ENCODE measurements at places on chromosomes 12 and 14. TPM values are rescaled to one million over a fixed set of nuclear protein-coding genes. Genes with fewer than 3 reads are reported as not detected.

- no peaks in the 10 kb centered on the region for H3K4me1 ChIP-seq
- DNase-seq = no peak
- H3K27ac ChIP-seq = no peak overlapping the region
- H3K4me3 ChIP-seq = no peak overlapping the region
These were observed 22.1 kb downstream of the OR10P1 start for GRCh38 chr12:55658635-55659391.

GRCh38 chr14:104636131-104636530 is 31.6 kb upstream of the TMEM179 start:
- DNase-seq = no peak
- no peaks in the 10 kb centered on the region for H3K27me3 ChIP-seq
- no peak overlapping the region for H3K27ac ChIP-seq
- no peaks in the 10 kb centered on the region for H3K4me1 ChIP-seq
- no peaks in the 10 kb centered on the region for H3K36me3 ChIP-seq
- no peak overlapping the region for H3K4me3 ChIP-seq

DNA sequence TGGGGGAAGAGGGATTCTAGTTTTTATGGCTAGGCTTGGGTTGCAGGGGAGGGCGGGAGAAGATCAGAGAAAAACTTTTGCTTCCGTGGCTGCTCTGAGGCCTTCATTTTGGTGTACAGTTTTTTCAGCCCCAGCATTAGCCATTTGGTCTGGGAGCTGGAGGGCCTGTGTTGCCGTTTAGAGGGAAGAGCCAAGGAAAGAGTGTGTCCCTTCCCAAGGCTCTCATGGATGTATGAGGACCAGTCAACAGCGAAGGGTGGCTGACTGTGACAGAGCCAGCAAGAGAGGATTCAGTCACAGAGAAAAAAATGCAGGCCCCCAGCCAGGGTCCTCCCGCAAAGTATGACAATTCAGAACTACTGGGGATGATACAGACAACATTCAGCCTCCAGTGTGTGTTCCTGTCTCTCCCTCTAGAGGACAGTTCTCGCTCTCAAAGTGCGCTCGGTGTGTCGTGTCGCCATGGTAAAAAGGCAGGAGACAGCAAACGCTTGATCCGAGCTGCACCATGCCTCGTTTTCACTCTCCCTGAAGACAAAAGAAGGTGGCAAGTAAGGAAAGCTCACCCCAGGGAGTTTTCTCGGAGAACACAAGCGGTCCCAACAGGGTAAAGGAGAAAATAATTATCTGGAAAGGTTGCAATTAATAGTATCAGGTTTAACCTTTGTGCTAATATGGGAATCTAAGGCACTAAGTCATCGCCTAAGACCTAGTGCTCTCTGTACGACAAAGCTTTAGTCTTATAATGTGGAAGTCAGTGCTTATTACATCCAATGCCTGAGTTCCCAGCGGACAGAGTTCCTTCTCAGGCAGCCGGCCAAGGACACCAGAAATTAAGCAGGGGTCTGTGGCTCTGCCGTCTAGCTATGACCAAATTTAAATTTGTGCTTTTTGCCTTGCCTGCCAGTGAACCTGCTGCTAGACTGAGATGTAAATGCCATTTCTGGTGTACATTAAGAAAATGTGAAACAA is 157.3 kb upstream of the PLXNC1 start:
- no peaks in the 10 kb centered on the region for H3K27me3 ChIP-seq
- DNase-seq = no peak
- H3K36me3 ChIP-seq = no peaks in the 10 kb centered on the region
- no peak overlapping the region for H3K4me3 ChIP-seq
- H3K27ac ChIP-seq = no peak overlapping the region

- no peaks in the 10 kb centered on the region for H3K27me3 ChIP-seq
- no peaks in the 10 kb centered on the region for H3K4me1 ChIP-seq
- no peak for DNase-seq
- no peak overlapping the region for H3K4me3 ChIP-seq
These were observed 68.2 kb downstream of the SRGAP1 start for GRCh38 chr12:63912651-63913050.

GRCh38 chr12:51187370-51187987 is 14.5 kb upstream of the TFCP2 start:
- DNase-seq = no peak
- H3K27ac ChIP-seq = no peak overlapping the region
- no peaks in the 10 kb centered on the region for H3K27me3 ChIP-seq
- no peak overlapping the region for H3K4me3 ChIP-seq

GRCh38 chr14:29454026-29454693 is 473.5 kb downstream of the PRKD1 start:
- H3K4me3 ChIP-seq = no peak overlapping the region
- H3K4me1 ChIP-seq = no peaks in the 10 kb centered on the region
- no peaks in the 10 kb centered on the region for H3K36me3 ChIP-seq
- H3K27ac ChIP-seq = no peak overlapping the region
- no peak for DNase-seq
- H3K27me3 ChIP-seq = no peaks in the 10 kb centered on the region

DNA sequence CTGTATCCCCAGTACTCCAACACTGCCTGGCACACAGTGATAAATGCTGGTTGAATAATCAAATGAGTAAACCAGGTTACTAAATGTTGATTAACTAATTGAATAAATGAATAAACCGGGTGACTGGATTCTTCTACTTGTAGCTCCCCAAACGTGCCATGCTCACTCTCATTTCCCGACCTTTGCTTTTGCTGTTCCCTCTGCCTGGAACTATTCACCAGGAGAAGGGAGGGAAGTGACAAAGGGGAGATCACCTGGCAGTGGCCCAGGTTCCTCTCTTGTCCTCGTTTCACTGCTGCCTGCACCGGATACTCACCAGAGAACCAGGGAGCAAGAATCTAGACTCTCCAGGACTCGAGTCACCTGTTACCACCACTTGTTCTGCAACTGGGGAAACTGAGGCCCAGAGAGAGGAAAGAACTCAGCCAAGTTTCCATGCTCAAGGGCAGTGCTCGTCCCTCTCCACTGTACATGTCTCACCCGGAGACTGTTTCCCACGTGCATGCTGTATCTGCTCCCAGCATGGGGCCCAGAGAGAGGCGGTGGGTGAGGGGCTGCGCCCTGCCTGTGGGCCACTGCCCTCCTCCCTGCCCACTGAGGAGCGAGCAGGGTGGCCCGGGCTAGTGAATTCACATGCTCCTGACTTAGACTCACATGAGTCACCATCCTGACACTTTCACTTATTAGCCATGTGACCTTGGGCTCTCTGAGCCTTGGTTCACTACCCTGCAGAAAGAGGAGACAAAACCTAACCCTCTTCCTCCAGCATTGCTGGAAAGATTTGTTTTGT is 17.7 kb upstream of the POP5 start:
- no peak overlapping the region for H3K27ac ChIP-seq
- no peak overlapping the region for H3K4me3 ChIP-seq
- no peaks in the 10 kb centered on the region for H3K36me3 ChIP-seq
- H3K4me1 ChIP-seq = no peaks in the 10 kb centered on the region
- H3K27me3 ChIP-seq = no peaks in the 10 kb centered on the region

DNA sequence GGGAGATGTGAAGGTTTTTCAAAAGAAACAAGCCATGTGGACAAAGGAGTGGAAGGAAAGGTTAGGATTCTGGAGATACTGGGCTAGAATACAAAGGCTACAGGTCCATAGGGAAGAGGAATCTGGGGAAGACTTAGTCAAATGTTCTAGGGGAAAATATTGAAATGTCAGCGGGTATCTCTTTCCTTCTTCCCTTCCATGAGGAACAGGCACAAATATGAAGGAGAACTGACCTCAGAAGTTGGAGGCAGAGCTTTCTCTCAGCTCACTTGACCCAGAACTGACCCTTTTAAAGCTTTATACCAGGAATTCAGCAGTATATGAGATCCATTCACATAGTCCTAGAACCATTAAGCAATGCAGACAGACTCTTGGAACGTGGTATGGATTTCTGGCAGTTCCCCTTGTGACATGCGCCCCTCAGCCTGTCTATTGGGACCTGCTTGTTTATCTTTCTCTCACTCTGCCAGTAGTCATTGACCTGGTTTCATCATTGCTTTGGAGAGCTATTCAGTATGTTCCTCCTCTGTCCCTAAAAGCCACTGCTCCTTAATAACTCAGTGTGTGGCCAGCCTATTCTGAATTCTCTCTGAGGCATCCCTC is 43.0 kb upstream of the GSG1 start:
- H3K4me3 ChIP-seq = no peak overlapping the region
- peaks cover 9% of the 10 kb centered on the region for H3K4me1 ChIP-seq
- no peaks in the 10 kb centered on the region for H3K27me3 ChIP-seq
- H3K36me3 ChIP-seq = no peaks in the 10 kb centered on the region

- no peak for DNase-seq
- no peaks in the 10 kb centered on the region for H3K4me1 ChIP-seq
- H3K4me3 ChIP-seq = no peak overlapping the region
- no peaks in the 10 kb centered on the region for H3K36me3 ChIP-seq
- no peaks in the 10 kb centered on the region for H3K27me3 ChIP-seq
- no peak overlapping the region for H3K27ac ChIP-seq
These were observed 22.4 kb upstream of the FBRSL1 start for GRCh38 chr12:132467511-132467910.

DNA sequence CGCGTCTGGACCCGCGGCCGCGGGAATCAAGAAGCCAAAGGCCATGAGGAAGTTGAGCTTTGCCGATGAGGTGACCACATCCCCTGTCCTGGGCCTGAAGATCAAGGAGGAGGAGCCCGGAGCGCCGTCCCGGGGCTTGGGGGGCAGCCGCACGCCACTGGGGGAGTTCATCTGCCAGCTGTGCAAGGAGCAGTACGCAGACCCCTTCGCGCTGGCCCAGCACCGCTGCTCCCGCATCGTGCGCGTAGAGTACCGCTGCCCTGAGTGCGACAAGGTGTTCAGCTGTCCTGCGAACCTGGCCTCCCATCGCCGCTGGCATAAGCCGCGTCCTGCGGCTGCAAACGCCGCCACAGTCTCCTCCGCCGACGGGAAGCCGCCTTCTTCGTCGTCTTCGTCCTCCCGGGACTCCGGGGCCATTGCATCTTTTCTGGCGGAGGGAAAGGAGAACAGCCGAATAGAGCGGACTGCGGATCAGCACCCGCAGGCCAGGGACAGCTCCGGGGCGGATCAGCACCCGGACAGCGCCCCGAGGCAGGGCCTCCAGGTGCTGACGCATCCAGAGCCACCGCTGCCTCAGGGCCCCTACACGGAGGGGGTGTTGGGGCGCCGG is 1.0 kb downstream of the INSM2 start:
- peaks cover 28% of the 10 kb centered on the region for H3K4me1 ChIP-seq
- peaks cover 36% of the 10 kb centered on the region for H3K27me3 ChIP-seq
- H3K4me3 ChIP-seq = no peak overlapping the region
- no peaks in the 10 kb centered on the region for H3K36me3 ChIP-seq

DNA sequence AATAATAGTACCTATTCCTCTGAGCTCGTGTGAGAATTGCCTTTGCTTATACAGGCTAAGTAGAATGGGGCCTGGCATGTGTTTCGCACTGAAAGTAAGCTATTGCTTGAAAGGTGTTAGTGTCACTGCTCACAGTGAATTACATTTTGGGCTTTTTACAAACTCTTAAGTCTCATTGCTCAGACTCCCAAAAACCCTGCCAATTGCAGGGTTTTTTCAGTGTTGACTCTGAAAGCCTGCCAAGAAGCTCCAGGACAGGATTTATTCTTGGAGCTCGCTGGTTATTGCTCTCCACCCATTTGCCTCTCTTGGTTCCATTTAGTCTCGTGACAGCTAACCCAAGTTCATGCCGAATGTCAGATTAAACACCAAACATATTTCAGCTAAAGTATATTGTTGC is 39.8 kb downstream of the NOPCHAP1 start:
- H3K27me3 ChIP-seq = no peaks in the 10 kb centered on the region
- peak; percentile 83 for DNase-seq
- no peaks in the 10 kb centered on the region for H3K4me1 ChIP-seq
- H3K4me3 ChIP-seq = no peak overlapping the region
- H3K36me3 ChIP-seq = peaks cover 2% of the 10 kb centered on the region

DNA sequence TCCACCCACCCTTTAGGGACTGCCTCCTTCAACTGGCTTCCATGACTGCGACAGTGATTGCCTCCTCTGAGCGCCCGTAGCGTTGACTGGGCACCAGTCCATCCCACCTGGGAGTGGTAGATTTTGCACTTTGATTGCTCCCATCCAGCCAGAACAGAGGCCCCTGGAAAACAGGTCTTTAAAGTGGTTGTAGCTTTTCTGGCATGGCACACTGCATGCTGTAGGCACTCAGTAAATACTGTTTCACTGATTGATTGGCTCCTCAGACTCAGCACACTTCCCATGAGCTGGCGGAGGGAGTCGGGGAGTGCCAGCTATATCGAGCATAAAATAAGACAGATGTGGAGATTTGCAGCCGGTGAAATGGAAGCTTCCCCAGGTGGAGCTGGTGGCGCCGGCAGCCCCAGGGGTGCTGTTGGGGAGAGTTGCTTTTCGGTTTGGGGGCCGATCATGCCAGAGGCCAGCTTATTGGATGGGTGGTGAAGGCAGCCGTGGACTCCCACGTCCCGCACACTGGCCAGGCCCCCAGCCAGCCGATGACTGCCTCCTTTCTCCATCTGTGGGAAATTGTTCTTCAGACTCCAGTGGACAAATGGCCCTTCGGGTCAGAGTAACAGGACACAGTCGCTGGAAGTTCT is 200.2 kb downstream of the TSPAN9 start:
- no peak overlapping the region for H3K4me3 ChIP-seq
- H3K27me3 ChIP-seq = no peaks in the 10 kb centered on the region
- H3K4me1 ChIP-seq = no peaks in the 10 kb centered on the region

GRCh38 chr14:56180754-56181542 is 62.7 kb downstream of the PELI2 start:
- no peaks in the 10 kb centered on the region for H3K27me3 ChIP-seq
- H3K4me3 ChIP-seq = no peak overlapping the region
- H3K27ac ChIP-seq = no peak overlapping the region

DNA sequence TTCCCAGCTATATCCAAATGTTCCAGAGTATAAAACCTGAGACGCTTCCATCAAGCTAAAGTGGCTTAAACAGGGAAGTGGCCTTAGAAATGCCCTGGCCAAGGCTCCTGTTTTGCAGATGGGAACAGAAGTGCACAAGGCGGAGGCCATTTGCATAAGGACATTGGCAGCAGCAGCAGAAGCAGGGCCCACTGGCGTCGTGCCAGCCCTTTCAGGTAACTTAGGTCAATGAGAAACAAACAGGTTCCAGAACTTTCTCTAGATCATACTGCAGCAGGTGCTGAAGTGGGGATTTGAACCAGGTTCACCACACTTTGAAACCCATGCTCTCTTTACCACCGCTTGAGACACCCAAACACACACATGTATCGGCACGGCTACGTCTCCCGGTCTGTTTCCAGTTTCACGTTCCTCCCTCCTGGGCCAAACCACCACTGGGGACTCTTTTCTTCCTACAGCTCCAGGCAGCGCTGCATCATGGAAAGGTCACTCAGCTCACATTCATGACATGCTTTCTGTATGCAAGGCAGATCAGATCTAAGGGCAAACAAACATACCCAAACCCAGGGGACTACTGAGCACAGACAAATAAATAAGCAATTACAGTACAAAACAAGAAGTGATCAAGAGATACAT is 46.0 kb upstream of the PLEKHG6 start:
- H3K27ac ChIP-seq = no peak overlapping the region
- peak; percentile 45 for DNase-seq
- H3K4me3 ChIP-seq = no peak overlapping the region
- no peaks in the 10 kb centered on the region for H3K27me3 ChIP-seq
- peaks cover 11% of the 10 kb centered on the region for H3K4me1 ChIP-seq
- H3K36me3 ChIP-seq = no peaks in the 10 kb centered on the region

The SLC25A21 gene
- total RNA-seq = 0.31 TPM

The KRT78 gene
- not detected for total RNA-seq

The MYL2 gene
- total RNA-seq = 0.95 TPM

The JAG2 gene
- 1.1 TPM for total RNA-seq

The LALBA gene
- not detected for total RNA-seq

The TULP3 gene
- 12.6 TPM for total RNA-seq

The ACADS gene
- 94.1 TPM for total RNA-seq
